NCI-H82 (cell line): ENCODE measurements at places on chromosomes 12 and 14.

DNA sequence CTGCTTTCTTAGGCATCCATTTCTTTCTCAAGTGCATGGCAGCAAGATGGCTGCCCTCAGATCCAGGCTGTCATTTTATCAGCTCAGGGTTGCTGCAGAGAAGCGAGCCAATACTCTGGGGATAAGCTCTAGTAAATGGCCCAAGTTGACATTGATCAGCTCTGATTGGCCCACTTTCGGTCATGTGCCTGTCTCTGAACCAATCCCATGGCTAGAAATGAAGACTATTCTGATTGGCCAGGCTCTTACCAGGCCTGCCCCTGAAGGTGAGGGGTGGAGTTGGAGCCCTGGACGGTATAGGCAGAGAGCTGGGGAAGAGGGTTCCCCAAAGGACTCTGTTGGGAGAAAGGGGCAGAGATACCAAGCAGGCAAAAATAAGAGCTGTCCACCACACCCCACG, 41.4 kb downstream of the MYO1H start:
- DNase-seq: peak; percentile 65

DNA sequence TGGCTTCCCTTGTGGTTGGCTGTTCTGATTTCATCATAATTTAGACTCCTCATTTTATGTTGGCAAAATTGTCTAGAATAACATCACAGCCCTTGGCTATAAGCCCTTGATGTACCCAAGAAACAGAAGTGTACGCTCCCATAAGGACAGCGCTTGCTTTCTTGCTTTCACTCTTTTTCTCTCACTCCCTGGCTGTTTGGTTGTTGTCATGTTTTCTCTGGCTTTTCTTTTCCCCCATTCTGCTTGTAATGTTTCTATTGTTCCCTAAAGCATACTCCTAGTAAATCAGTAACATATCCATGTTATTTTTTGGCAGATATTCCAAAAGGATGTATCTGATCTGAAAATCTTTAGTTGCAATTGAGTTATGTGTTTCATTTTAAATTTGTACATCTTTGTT, 530.5 kb downstream of the NOVA1 start:
- no peak for DNase-seq

GRCh38 chr14:64467566-64467965, 2.3 kb downstream of the AKAP5 start:
- DNase-seq: no peak

GRCh38 chr12:56434828-56435227, 14.4 kb downstream of the TIMELESS start:
- no peak for DNase-seq

DNA sequence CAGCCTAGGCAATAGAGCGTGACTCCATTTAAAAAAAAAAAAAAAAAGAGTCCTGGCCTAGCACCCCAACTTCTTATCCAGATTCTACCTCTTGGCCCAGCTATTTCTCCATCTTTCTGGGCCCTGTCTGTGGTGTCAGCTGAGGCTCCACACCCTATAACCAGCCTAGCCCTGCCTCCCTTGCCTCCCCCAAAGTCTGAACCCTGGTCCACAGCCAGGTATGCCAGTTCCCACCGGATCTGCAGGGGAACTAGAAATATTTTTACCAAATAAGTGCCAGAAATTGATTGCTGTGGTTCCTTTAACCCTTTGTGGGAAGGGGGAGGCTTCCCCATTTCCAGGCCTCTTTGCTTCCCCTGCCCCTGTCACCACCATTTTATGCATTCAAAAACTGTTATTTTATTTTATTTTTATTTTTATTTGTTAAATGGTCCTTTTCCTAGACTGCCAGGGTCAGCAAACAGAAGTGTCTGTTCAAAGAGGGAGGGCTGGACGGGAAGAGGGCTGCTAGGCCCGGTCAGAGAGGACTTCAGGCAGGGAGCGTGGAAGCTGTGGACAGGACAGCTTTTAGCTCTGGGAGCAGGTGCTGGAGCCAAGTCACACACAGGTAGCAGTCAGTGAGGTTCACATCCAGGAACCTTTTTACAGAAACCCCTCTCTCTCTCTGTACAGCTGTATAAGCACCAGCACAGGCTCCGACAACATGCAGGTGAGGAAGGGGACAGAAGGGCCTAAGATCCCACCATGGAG, 23.2 kb downstream of the TTC9 start:
- no peak for DNase-seq

- DNase-seq: no peak
Observed at GRCh38 chr12:123395236-123395635, 11.3 kb downstream of the KMT5A start.

GRCh38 chr12:43277651-43278540, 274.1 kb downstream of the ADAMTS20 start:
- no peak for DNase-seq

- no peak for DNase-seq
Observed at GRCh38 chr12:6069437-6070093, 54.9 kb downstream of the VWF start.

DNA sequence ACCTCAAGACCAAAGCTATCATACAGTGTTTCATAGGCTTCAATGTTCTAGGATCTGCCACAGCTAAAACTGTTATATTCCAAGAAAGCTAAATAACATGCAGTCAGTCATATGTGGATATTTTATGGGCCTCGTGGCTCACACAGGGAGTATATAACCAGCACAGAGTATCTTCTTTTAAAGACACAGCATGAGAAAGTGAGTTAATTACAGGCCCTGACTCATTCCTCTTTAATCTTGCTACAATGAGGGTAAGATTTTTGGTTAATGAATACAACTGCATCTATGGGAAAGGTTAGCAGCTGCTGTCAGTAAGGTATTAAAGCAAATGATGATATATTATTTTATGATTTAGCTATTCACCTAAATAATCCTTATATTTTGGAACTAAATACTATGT, 111.0 kb downstream of the TRAFD1 start:
- no peak for DNase-seq

DNA sequence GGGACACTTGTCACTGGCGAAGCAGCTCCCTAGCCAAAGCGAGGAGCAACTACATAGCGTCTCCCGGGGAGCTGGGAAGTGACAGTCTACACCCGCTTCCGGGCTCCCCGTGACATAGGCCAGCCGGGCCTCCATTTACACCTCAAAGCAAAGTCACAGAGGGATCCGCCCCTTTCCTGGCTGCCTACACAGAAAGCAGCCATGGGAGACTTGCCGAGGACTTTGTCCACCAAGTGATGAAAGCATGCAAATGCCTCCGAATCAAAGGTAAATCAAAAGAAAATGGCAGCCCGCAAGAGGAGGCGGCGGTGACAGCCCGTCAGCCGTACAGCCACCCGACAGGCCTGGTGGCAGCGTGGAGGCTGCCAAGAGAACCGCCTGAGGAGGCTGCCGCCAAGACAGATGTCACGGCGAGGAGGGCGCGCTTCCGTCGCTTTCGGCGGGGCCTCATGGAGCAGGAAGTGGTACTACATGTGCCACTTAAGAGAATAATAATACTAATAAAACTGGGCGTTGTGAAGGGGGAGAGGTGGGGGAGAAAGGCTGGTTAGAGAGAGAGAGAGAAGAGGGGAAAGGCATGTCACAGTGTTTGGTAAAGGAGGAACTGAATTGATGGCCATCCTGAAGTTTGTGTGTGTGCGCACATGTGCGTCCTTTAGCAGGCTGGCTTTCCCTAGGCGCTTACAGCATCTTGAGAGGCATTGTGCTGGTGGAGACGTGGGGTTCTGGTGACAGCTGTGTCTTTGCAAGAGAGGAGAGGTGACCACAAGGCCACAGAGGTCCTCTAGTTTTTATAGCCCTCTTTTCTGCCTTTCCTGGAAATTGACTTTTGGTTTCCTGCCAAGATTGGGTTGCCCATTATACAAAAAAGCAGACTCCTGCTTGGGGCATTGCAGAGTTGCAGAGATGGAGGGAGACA, 661.7 kb downstream of the VRK1 start:
- DNase-seq: no peak

GRCh38 chr12:119838826-119839600, 38.1 kb downstream of the CIT start:
- DNase-seq: no peak

DNA sequence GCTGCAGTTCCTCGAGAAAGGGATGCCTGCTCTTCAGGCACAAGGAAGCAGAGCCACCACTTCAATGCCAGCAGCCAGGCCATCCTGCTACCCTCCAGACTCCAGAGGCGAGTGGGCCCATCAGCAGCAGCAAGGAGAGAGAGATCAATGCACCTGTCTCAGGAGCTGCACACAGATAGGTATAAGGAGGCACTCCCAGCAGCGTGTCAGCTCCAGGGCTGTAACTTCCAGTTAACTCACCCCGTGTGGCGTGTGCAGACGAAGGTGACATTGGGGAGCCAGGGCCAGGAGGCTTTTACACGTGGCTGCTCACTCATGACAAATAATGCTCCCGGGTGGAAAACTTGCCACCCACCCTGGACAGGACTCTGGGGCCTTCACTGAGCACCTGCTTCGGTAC, 24.2 kb downstream of the GALNT16 start:
- DNase-seq: no peak

DNA sequence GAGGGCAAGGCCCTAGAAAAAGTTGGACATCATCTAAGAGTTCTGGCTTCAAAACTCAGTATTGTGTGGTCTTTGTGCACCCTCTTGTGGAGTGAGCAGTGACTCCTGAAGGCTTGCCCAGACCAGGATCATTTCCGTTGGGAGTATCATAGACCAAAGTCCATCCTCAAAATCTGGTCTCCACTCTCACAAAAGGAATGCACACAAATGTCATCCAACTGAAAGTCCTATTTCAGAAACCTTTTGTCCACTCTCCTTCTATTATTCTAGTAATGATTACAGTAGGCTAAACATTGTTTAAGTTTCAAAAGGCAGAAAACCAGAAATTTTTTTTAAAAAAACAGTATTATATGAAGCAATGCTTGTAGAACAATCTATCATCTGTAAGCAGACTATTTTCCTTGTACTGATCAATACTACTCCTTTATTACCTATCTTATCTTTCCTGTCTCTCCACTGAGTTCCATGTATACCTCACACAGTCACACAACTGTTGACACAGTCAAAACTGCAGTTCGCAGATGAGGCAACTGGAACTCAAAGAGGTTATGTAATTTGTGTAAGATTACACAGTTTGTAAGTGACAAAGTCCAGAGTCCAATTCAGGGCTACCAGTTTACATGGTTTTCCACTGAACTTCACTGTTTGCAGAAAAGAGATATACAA, 41.4 kb downstream of the COX16 start:
- peak; percentile 66 for DNase-seq
